ENCODE measurements at places on chromosomes 7 and 10.

DNA sequence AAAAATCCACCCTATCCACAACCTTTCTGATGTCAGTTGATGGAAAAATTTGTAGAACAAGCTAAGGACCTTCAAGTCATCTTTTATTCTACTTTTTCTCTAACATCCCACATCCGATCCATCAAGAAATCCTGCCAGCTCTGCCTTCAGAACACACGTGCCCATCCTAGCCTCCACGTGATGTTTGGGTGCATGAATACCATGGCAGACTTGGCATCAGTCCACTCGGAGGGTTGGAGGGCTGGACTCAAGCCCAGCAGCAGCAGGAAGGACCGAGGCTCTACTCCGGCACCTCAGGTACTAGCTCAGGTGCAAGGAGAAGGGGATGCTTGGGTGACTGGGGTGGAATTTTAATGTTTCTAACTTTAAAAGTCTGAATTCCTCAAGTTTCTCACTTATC is 428.6 kb downstream of the DPP6 start:
- DNase-seq: no peak

- DNase-seq: no peak
These were observed 89.5 kb downstream of the ZNF92 start for GRCh38 chr7:65463184-65463583.

DNA sequence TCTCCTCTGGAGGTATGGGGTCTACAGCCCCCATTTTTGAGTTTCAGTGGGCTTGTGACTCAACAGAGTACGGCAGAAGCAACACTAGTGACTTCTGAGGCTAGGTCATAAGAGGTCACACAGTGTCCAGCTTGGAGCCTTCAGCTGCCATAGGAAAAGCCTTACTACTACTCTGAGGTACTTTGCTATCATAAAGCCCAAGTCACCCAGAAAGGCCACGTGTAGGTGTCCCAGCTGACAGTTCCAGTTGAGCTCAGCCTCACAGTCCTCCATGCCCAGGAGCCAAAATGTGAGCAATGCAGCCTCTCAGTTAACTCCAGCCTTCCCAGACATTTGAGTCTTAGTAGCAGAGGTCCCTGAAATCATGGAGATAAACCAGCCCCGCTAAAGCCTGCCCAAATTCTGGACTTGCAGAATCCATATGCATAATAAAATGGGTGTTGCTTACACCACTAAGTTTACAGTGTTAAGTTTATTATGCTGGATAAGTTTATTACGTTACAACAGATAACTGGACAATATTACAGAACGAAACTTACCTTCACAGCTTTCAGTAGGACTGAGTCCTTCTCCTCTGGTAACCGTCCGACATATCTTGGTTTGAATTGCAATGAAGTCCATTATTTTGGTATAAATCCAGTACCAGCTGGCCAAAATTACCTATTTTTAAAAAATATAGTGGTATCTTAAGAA is 181.1 kb downstream of the AVL9 start:
- no peak for DNase-seq

DNA sequence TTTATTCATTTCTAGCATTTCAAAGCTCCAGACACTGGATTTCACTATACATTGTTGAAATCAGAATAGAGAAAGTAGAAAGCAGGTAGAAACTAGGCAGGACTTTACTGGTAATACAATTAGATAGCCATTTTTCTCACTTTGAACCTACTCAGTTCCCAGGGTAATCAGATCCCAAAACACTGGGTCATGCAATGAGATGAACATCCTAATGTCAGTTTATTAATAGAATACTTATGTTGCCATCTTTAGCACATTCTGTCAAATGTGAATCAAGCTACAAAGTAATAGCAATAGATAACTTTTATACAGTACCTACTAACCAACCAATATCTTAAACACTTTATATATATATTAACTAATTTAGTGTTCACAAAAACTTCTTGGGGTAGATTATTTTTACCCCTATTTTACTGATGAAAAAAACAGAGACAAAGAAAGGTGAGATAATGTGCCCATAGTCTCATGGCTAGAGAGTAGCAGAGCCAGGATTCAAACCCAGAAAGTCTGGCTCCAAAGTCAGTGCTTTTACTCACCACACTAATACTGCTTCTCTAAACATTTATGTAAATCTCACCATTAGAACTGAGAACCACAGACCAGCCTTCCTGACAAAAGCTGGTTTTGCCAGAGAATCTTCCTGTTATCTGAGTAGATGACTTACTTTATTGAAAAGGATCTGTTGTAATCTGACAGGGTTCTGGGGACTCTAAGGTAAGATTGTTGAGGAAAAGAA is 153.8 kb upstream of the KAT6B start:
- DNase-seq: no peak

DNA sequence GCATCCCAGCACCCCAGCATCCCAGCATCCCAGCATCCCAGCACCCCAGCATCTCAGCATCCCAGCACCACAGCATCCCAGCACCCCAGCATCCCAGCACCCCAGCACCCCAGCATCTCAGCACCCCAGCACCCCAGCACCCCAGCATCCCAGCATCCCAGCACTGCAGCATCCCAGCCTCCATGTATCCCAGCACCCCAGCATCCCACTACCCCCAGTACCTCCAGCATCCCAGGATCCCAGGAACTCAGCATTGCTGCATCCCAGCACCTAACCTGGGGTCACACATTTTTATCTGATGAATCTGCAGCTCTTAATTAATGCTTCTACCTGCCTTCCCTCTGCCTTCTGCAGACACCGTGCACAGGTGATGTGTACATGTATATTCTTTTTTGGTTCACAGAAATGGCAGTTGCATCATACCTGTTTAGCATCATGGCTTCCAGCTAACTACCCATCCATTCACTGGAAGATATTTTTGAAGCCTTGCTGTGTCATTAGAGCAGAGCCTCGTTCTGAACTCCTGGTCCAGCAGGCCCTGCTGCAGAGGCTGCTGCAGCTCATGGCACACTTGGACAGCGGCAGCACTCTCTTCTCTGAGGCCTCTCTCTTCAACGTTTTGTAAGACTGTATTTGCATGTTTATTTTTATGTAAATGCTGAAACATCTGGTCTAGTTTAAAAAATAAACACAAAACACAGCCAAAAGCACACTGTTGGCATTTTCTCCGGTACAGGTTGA is 4.6 kb upstream of the CFAP46 start:
- DNase-seq: no peak

- no peak for DNase-seq
These were observed 152.9 kb downstream of the CCDC3 start for GRCh38 chr10:12848439-12849173.

Data from GM04503 (cell line).